ENCODE measurements at places on chromosomes 3 and 15.

DNA sequence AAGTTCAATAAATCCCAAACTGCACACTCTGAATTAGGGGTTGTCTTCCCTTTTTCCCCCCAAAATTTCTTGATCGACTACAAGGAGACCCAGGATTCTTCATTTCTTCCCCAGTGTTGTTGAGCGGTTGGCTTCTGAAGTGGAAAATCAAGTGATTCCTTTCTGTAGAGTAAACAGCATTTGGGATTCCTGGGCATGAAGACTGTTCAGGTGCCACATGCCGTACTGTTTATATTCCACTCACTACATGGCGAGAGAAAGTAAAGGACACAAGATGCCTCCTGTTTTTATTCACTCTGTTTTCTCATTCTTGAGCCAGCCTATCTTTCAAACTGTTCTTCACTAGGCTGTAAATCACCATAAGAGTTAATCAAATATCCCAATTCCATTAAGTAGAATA is 12.6 kb downstream of the FSTL1 start:
- H3K27me3 ChIP-seq: no peaks in the 10 kb centered on the region
- peaks cover 23% of the 10 kb centered on the region for H3K4me1 ChIP-seq
- no peak for DNase-seq

DNA sequence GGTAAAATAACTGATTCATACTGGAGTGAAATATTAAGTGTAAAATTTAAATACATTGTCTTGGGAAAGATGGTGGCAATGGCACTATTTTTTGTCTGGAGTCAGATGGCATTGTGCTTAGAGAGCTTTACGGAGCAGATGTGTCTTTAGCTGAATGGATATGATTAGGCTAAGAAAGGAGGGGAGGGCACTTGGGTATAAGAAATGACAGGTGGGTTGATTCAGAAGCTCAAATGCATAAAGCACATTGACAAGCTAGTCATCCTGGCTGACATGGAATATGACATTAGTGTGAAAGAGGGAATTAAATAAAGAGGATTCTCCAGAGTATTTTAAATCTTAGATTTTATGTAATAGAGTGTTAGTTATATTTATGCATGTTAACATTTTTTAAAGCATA is 570.1 kb upstream of the CBLB start:
- no peaks in the 10 kb centered on the region for H3K36me3 ChIP-seq
- no peak overlapping the region for H3K27ac ChIP-seq
- no peaks in the 10 kb centered on the region for H3K4me1 ChIP-seq
- no peak for DNase-seq

DNA sequence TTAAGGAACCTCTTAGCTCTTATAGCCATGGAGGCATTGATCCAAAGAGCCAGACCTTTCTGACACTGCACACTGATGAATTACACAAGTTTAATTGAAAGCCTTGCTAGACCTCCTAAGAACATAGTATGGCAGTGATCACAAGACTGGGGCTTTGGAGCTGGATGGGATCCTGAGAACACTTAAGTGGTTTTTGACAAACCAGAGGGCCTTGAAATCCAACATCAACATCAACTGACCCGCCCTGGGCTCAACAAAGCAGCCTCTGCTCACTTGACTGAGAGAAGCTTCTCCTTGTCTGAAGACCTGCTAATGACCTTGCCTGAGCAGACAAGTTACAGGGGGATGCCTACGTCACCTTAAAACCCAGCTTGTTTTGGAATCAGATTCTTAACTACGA is 257.6 kb downstream of the KLF13 start:
- no peak overlapping the region for H3K4me3 ChIP-seq
- peaks cover 5% of the 10 kb centered on the region for H3K36me3 ChIP-seq
- H3K4me1 ChIP-seq: no peaks in the 10 kb centered on the region

- no peak for DNase-seq
- H3K4me3 ChIP-seq: no peak overlapping the region
- H3K27ac ChIP-seq: no peak overlapping the region
- H3K36me3 ChIP-seq: no peaks in the 10 kb centered on the region
- peaks cover 3% of the 10 kb centered on the region for H3K27me3 ChIP-seq
Observed at GRCh38 chr3:101519685-101520365, 6.8 kb upstream of the SENP7 start.

GRCh38 chr3:144585953-144586352 is 614.3 kb downstream of the DIPK2A start:
- H3K36me3 ChIP-seq: no peaks in the 10 kb centered on the region
- DNase-seq: no peak
- H3K4me1 ChIP-seq: no peaks in the 10 kb centered on the region
- H3K4me3 ChIP-seq: no peak overlapping the region
- no peaks in the 10 kb centered on the region for H3K27me3 ChIP-seq
- no peak overlapping the region for H3K27ac ChIP-seq

DNA sequence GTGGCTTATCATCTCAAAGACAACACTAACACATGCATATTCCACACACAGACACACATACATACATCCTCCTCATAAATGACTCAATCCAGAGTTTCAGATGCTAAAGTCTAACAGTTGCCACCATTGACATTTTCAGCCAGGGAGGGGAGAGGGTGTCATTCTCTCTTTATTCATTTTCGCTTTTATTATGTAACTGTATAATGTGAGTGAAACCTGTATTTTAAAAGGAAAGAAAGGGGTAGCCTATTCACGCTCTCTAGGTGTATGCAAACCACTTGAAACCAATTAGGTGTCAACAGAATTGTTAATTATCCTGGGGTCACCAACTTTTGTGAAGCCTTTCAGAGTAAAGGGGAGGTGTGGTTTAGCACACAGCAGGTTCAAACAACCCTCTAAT is 1282.9 kb downstream of the ROBO2 start:
- H3K36me3 ChIP-seq: peaks cover 1% of the 10 kb centered on the region
- no peaks in the 10 kb centered on the region for H3K27me3 ChIP-seq
- H3K4me3 ChIP-seq: no peak overlapping the region

- H3K4me1 ChIP-seq: peaks cover 5% of the 10 kb centered on the region
- no peak for DNase-seq
- H3K27ac ChIP-seq: no peak overlapping the region
Observed at GRCh38 chr3:169189486-169189885, 474.0 kb downstream of the MECOM start.

Data from progenitor cell of endocrine pancreas (in vitro differentiated cells).